Left renal cortex interstitium (tissue), 4 donors: ENCODE measurements at places on chromosomes 3 and 15. TPM values are rescaled to one million over a fixed set of nuclear protein-coding genes. Genes with fewer than 3 reads are reported as not detected.

The CCRL2 gene
- polyA plus RNA-seq: 0.81 TPM

The STARD9 gene
- 15.3 TPM for polyA plus RNA-seq

The MYLK gene
- polyA plus RNA-seq: 148 TPM

The TMEM212 gene
- not detected for polyA plus RNA-seq

The SEMA3B gene
- 115 TPM for polyA plus RNA-seq

The HYAL1 gene
- polyA plus RNA-seq: 6.4 TPM

The NMNAT3 gene
- 8.2 TPM for polyA plus RNA-seq

The IL17RD gene
- polyA plus RNA-seq: 43.1 TPM

The CYP1A1 gene
- 0.20 TPM for polyA plus RNA-seq

GRCh38 chr3:194487289-194488054, 670 bp upstream of the ATP13A3 start:
- DNase-seq: no peak

DNA sequence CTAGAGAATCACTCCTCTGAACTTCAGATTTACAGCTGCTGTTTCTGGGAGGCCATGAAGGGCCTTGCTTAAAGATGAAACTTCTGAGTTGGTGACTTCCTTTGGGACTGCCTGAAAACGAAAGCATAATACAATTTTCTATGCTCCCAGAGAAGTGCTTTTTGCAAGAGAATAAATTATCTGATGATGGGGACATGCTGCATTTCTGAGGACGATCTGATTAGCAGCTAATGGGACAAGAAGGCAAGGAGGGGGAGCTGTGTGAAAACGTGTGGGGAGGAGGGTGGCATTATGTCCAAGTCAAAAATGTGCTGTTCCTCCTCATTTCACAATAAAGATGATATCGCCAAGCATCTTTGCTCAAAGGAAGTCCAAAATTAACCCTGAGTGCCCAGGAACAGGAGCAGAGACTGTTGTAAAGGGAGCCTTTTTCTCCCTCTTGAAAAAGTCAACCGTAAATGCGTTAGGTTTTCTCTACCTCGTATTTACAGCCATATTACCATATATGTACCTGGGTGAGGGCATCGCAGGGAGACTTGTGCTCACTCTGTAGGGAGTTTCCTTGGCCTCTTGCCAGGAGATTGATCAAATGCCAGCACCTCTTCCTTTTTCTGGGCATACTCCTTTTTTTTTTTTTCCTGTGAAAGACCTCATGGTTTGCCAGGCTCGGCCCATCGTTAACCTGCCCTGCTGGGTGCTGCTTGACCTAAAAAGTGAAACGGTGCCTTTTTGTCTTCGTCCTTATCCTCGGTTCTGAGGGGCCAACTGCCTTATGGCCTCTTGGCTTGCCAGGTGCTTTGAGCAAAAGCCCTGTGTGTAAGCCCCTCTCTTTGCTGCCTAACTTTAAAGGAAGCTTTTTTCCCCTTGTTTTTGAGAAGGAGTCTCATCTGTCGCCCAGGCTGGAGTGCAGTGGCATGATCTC, 11.5 kb downstream of the ITPR1 start:
- no peak for DNase-seq

DNA sequence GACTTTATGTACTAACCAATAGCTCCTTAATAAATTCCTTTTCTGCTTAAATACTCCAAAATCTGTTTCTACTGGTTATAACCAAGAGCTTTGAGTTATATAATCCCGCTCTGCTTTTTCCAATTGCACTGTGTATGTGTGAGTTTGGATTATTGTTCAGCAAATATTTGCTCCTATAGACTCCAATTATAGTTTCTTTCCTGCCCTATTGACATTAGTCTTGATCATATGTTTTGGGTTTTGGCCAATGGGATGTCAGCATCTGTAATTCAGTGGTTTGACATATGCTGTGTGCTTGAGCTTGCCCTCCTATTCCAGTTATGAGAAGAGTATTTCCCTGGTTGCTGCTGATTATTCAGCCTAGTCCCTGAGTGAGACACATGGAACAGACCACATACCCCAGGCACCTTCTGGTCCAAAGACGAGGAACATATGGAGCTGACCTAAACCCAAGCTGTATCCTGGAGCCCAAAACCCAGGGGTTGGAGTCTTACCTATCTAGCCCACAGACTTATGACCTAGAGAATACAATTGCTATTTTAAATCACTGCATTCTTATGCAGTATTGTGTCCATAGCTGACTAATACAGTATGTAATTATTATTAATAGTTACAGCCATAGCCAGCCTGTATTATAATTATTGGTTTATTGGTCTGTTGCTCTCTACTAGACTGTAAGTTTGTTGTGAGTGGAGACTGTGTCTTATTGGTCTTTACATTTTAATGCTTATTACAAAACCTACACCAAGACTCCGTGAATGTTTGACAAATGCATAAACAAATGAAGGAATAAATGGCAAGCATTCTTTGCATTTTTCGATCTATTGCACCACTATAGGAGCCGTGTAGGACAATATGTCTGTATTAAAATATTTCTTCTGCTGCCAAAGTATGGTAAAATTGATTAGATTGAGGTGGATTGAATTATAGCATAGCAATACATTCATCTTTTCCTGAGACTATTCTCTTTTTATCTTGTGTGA, 11.7 kb upstream of the ZNF280D start:
- no peak for DNase-seq

DNA sequence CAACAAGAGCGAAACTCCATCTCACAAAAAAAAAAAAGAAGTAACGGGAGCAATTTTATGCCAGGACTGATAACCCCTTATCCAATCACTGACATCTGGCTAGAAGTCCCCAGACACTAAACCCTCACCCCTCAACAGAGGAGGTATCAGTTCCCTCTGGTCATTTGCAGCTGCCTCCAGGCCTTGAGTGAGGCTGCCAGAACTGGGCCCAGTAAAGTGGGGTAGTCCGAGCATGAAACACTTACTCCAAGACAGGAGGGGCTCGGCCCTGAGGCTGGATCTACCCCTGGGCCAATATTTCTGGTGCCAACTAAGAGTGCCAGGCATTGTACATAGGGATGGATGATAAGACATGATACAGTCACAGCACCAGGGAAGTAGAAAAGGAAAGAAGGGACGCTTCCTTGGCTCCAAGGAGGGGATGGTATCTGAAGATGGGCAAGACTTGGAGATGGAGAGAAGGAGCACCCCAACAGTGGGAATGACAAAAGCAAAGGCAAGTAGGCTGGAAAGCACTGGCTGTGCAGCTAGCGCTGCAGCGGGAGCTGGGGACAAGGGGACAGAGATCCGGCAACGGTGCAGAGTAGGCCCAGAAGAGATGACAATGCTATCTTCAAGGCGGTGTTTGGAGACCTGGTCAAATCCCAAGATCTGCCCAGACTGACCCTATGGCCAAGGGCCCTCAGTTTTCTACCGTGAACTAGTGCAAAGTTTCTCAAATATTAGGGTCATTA, 2.2 kb downstream of the XXYLT1 start:
- no peak for DNase-seq

- DNase-seq: no peak
These were observed 3.5 kb downstream of the MYD88 start for GRCh38 chr3:38141952-38142273.

GRCh38 chr3:11764931-11765363, 81.7 kb downstream of the TAMM41 start:
- DNase-seq: no peak

- no peak for DNase-seq
These were observed 54.9 kb upstream of the CCR2 start for GRCh38 chr3:46298871-46299607.

GRCh38 chr15:83747050-83747717, 93.3 kb downstream of the ADAMTSL3 start:
- no peak for DNase-seq

DNA sequence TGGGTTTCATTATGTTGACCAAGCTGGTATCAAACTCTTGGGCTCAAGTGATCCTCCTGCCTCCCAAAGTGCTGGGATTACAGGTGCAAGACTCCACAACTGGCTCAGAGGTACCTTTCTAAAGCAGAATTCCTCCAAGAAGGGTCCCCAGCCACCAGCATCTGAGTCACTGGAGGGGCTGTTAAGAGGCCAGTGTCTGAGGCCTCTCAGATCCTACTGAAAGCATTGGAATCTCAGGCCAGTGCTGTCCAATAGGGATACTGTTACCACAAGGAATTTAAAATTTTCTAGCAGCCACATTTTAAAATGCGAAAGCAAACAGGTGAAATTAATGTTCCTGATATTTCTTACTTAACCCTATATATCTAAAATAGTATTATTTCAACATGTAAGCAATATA, 1.3 kb downstream of the CAV3 start:
- no peak for DNase-seq

DNA sequence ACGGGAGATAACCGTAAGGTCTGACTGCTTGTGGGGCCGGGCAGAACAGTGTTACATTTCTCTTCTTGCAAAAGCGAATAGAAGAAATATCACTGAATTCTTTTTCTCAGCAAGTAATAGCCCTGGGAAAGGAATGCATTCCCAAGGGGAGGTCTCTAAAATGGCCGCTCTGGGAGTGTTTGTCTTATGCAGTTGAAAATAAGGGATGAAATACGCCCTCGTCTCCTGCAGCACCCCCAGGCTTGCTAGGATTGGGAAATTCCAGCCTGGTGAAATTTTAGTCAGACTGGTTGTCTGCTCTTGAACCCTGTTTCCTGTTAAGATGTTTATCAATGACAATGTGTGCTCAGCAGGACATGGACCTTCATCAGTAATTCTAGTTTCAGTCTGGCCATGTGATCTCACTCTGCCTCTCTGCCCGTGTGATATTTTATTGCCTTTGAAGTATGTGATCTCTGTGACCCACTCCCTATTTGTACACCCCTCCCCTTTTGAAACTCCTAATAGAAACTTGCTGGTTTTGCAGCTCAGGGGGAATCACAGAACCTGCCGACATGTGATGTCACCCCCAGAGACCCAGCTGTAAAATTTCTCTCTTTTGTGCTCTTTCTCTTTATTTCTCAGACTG, 715.6 kb downstream of the ROBO1 start:
- DNase-seq: no peak

- no peak for DNase-seq
These were observed 21.5 kb upstream of the SNRPA1 start for GRCh38 chr15:101316529-101316928.

GRCh38 chr3:264394-265156, 68.0 kb downstream of the CHL1 start:
- DNase-seq: no peak

DNA sequence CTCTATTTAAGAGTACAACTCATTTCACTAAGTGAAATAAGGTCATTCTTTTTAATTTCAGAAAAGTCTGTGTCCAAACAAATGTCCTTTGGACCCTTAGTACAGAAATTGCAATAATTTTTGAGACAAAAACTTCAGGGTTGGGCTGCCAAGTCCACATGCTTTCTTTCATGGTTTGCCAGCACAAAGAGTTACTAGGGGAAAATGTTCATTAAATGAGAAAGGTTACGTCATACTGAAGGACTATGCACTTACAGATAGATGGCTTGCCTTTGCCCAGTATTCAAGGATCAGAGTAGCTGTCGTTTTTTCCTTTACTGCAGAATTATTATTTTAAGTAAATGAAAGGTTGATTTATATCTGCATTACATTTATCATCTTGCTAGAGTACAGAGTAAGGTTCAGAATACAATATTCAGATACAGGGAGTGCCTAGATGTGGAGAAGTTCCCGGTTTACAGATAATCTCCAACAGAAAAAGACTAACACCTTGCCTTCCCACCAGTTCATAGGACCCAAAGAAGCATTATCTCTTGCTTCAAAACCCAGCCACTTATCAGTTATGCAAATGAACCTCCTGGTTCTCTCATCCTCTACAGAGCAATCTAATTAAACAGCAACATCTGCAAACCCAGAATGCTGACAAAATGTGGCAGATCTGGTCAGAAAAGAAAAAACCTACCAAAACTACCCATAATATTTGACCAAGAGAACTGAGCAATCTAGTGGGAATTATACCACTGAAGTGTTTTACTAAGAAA, 179.3 kb downstream of the FRMD5 start:
- DNase-seq: no peak

GRCh38 chr15:39192351-39192750, 388.5 kb upstream of the THBS1 start:
- no peak for DNase-seq

GRCh38 chr3:66413151-66413751, 87.6 kb downstream of the LRIG1 start:
- no peak for DNase-seq

DNA sequence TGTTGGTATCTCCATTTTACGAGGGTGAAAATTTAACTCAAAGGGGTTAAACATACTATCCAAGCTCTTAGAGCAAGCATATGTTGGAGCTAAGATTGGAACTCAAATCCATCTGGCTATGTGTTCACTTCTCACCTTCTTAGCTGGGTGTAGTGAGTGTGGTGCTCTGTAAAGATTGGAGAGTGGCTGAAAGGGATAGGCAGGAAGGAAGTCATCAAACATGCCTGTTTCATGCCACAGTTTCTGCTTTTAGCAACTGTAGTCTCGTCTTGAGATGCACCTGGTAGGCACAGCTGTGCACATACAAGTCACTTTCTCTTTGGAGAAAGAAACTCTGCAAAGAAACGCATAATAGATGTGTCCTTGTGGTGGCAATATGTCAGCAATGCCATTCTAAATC, 189.1 kb upstream of the MDFIC2 start:
- DNase-seq: no peak

GRCh38 chr3:137694836-137695235, 69.3 kb upstream of the SOX14 start:
- DNase-seq: no peak

GRCh38 chr3:138303474-138303873, 26.2 kb downstream of the NME9 start:
- DNase-seq: no peak

GRCh38 chr3:37571269-37571668, 290.4 kb upstream of the CTDSPL start:
- DNase-seq: no peak

DNA sequence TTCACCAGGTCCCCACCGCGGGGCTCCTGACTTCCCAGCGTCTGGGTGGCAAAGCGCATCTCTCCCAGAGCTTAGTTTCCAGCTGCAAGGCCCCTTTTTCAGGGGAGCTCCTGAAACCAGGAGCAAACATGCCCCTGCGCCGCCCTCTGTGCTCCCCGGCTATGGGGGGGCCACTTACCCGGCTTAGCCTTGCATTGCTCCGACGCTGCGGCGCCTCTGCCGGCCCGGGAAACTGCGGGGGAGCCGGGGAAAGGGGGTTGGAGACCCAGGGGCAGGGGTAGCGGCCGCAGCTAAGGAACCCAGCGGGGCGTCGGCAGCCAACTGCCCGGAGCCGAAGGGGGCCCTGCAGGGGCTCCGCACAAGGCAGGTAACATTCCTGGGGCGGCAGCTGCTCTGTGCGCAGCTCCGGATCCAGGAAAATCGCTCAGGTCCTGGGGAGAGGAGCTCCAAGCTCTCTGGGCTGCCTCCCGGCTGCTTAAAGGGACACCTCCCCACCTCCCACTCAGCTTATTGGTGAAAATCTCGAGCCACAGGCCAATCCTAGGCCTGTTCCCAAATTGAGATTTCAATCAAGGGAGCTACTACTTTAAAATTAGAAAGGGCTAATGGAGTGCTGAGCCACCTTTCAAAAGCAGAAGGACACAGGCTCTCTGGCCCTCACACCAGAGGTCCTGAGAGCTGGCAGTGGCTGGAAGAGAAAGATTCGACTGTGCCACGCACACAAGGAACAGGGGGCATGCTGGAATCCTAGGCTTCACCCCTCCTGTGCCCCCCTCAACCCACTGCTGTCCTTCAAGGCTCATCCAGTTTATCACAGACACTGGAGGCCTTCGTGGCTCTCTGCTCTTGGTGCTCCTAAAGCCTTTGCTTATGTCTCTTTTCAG, 42.7 kb upstream of the PRICKLE2 start:
- DNase-seq: no peak
